ENCODE measurements at places on chromosomes 1 and 21. TPM values are rescaled to one million over a fixed set of nuclear protein-coding genes. Genes with fewer than 3 reads are reported as not detected.

DNA sequence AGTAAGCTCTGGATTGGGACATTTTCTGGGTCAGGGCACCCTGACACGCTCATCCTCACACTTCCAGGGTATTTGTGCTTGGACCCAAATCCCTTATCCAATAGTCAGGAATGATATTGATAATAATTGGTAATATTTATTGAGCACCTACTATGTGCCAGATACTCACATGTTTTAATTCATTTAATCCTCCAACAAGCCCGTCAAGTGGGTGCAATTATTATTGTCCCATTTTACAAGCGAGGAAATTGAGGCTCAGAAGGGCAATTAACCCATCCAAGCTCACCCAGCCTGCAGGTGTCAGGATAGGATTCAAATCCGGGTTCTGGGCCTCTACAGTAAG, 11.4 kb upstream of the PADI3 start:
- H3K27me3 ChIP-seq, result no peaks in the 10 kb centered on the region
- no peak for DNase-seq
- H3K4me3 ChIP-seq, result no peak overlapping the region

DNA sequence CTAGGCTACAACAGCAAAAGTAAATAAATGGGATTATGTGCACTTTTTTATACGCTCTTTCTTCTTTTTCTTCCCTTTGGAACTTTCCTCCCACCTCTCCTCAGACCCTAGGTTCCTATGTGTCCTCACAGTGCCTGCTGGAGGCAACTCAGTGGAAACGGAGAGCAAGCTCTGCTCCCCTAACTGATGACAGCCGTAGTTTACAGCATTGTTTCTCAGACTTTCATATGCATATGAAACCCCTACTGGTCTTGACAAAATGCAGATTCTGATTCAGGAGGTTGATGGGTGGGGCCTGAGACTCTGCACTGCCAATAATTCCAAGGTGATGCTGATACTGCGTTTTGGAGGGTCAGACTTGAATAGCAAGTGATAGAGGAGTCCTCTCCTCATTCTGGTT, 34.3 kb upstream of the HMCN1 start:
- no peaks in the 10 kb centered on the region for H3K4me1 ChIP-seq
- peaks cover 9% of the 10 kb centered on the region for H3K27me3 ChIP-seq
- H3K4me3 ChIP-seq, result no peak overlapping the region

Gene AVPR1B
- total RNA-seq, result not detected

DNA sequence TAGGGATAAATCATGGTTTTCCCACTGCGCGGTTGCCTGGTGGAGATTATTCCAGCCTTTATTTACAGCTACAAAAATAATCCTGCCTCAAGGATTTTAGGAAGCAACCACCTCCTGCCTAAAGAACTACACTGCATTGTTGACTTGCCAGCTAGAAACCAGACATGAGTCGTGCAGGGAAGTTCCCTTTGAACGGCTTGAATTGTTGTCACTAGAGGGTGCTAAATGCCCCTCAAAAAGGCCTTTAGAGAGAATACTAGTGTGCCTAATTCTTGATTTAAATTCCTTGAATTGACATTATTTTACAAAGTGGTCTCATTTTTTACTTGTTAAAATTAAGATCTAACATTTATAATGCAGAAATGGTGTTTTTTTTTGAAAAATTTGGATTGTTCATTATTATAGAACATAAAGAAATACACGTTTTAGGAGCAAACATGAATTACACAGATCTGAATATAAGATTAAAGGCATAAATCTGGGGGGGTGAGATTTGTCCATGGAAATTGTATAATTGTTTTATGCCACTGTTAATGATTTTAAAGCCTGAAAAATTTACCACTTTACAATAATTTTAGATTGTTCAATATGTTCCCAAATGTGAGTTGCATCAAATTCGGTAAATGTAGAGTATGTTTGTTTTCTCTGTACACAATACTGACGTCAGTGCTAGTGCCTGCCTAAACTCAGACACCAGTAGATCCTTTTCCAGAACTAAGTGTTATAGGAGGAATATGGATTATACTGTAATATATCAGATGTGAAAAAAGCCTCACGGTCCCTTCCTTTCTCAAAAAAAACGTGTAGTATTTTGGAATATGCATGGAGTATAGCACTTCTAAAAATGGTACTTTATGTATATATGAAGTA, 7.6 kb upstream of the ERG start:
- H3K4me3 ChIP-seq, result peak overlapping the region; percentile 16
- no peaks in the 10 kb centered on the region for H3K4me1 ChIP-seq
- DNase-seq, result no peak

DNA sequence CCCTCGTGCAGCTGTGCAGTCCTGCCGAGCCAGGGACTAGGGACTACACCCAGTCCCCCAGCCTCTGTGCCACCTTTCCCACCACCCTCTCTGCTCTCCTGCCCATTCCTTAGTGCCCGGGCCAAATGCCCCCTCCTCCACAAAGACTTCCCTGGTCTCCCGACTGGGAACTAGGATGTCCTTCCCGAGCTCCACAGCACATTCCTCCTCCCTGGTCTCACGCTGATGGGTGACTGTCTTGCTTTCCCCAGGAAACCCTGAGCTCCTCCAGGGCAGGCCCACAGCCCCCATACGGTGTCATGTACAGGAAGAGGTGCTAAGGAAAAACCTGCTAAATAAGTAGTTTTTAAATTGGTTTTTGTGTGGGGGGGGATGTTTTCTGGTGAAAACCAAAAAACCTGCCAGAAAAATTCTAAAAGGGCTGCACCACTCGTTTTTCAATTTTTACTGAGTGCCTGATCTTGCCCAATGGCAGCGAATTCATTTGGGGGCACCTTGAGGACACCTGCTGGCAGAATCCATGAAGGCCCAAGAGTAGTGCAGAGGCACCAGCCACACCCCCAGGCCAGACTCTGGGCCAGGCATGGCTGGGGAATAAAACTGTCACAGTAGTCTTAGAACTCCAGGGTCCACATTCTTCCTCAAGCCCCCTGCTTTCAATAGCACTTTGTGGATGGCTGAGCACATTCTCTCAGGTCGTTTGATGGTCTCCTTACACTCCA, 50.4 kb downstream of the GLIS1 start:
- no peaks in the 10 kb centered on the region for H3K27me3 ChIP-seq
- H3K4me3 ChIP-seq, result no peak overlapping the region
- no peak overlapping the region for H3K27ac ChIP-seq
- DNase-seq, result no peak
- no peaks in the 10 kb centered on the region for H3K36me3 ChIP-seq

Gene ZNF644
- 104 TPM for total RNA-seq

GRCh38 chr1:89530444-89531089, 5.9 kb downstream of the LRRC8B start:
- H3K4me3 ChIP-seq, result no peak overlapping the region
- no peak overlapping the region for H3K27ac ChIP-seq
- DNase-seq, result no peak
- H3K36me3 ChIP-seq, result no peaks in the 10 kb centered on the region
- peaks cover 3% of the 10 kb centered on the region for H3K4me1 ChIP-seq

Gene APOBEC4
- total RNA-seq, result not detected

Gene EPHA8
- not detected for total RNA-seq

DNA sequence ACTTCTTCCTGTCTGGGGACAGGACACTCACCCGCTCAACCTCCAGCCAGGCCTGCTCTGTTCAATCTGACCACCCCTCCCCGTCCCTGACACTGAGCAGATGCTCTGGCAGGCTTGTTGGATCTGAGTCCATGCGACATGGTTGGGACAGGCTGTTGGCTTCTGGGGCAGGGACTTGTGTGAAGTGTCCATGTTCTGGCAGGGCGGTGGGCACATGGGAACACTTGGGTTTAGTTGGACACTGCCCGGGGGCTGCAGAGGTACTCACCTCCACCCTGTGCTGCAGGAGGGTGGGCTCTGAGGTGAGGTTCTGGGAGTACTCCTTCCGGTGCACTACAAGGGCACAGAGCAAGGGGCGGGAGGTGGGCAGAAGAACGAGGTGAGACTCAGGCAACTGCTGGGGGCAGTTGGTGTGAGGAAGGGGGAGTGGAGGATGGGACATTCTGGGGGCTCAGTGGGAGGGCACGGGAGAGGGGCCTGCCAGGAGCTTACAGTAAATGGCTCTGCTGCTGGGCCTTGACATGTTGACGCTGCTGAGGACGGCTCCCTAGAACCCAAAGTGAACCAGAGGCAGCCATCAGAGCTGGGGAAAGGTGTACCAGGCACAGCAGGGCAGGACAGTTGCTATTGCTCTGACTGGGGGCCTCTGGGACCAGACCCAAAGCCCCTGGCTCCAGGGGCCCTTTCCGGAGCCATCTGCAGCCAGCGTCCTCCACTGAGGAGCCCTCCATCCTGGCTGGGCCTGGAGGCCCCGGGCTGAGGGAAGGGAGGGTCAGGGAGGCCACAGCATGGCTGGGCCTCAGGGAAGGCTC, 2.3 kb downstream of the EPS8L3 start:
- no peak overlapping the region for H3K4me3 ChIP-seq
- H3K36me3 ChIP-seq, result no peaks in the 10 kb centered on the region
- H3K27me3 ChIP-seq, result no peaks in the 10 kb centered on the region
- no peak for DNase-seq

- no peaks in the 10 kb centered on the region for H3K27me3 ChIP-seq
- no peaks in the 10 kb centered on the region for H3K4me1 ChIP-seq
- no peak overlapping the region for H3K4me3 ChIP-seq
These were observed 80.4 kb downstream of the NPHP4 start for GRCh38 chr1:5911871-5912271.
